T follicular helper cell (primary cell): ENCODE measurements at places on chromosomes 2 and 18.

GRCh38 chr2:134640494-134640893, 78.3 kb downstream of the TMEM163 start:
- no peak for DNase-seq

DNA sequence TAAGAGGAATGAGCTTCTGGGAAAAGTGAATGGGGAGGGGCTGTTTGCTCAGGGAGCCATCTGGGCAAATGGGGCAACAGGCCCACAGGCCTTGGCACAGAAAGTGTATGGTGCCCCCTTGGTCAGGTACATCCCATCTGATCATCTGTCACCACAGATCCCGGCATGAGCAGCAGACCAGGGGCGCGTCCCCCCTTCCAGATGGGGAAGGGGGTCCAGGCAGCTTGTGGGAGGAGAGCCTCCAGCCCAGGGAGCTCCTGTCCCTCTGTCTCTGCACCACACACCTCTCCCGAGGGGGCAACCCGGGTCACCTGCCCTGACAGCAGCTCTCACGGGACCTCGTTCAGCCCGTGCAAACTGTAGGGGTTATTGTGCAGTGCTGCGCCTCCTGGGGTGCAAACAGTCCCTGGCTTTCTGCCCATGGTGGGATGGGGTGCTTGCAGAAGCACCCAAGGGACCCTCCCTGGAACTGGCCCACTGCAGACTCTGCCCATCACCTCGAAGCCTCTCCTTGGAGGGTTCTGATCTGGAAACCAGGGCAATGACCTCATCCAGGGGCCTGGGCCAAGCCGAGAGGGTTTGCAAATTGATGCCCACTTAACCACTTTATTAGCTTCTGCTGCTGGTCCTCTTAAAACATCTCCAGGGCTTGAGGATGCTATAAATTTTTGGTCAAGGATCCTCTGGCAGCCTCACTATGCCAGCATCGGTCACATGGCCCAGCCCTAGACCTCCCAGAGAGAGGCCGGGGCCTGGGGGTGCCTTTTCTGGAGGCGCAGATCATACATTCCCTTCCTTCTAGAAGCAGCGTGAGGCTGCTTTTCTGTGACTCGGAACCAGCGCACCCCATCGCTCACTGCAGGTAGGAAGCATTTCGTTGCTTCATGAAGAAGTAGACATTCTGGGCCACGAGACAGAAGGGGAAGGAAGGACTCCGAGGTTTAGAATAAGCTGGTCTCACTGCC, 7.6 kb upstream of the BOK start:
- no peak for DNase-seq

GRCh38 chr2:15145046-15145817, 415.9 kb downstream of the NBAS start:
- DNase-seq = no peak

DNA sequence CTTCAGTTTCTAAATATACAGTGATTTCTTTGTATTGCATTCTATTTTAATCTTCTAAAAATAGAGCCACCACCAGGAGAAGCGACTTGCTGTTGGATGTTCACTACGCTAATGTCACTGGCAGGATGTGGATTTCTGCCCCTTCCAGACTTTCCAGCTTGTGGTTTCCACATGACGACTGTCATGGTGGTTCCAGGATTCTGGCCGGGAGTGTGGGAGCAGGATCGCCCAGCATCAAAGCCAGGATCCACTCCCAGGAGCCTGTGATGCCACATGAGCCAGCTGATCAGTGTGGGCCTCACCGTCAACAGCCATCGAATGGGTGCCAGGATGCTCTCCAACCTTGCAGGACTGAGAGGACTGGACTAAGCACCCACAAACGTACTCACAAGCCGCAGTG, 148.8 kb downstream of the HDAC4 start:
- no peak for DNase-seq

DNA sequence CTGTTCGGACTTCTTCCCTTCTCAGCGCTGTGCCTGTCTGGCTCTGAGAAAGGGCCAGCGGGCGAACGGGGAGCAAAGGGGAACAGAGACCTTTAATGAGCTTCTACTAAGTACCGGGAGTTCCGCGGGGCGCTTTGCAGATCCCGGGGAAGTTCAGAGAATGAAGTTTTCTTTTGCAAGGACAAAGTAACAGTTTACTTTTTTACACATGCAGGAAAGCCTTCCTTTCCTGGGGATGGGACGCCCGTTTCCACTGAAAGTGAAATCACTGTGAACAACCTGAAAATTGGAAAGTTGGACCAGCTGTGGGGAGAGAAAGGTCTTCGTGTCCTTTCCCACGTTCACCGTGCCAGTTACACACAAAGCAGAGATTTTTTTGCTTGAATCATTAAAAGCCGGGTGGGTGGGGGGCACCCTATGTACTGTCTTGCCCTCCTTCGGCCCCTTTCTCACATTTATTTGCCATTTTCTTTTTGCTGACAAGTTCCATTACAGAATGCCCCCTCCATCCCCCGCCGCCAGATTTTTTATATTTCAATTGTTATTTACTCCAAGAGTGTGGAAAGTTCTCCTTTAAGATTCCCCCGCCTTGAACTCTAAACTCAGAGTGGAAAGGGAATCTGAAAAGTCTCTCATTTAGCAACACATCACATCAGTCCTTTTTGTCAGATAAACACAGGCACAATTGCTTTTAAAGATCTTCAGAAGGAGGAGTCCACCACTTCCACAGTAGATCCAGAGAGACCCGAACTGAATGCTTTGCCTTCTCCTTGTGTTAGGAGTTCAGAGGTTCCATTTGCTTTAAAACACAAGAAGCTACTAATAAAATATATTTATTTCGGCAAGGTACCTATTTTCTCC, 1.1 kb upstream of the FN1 start:
- DNase-seq = no peak

DNA sequence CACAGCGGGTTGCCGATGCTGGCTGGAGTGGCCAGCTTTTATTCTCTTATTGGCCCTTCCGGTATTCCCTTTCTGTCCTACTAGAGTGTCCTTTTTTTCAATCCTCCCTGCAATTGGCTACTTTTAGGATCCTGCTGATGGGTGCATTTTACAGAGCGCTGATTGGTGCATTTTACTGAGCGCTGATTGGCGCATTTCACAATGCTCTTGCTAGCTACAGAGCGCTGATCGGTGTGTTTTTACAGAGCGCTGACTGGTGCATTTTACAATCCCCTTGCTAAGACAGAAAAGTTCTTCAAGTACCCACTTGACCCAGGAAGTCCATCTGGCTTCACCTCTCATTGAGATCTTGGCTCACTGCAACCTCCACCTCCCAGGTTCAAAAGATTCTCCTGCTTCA, 44.4 kb upstream of the SPRED2 start:
- DNase-seq = no peak

DNA sequence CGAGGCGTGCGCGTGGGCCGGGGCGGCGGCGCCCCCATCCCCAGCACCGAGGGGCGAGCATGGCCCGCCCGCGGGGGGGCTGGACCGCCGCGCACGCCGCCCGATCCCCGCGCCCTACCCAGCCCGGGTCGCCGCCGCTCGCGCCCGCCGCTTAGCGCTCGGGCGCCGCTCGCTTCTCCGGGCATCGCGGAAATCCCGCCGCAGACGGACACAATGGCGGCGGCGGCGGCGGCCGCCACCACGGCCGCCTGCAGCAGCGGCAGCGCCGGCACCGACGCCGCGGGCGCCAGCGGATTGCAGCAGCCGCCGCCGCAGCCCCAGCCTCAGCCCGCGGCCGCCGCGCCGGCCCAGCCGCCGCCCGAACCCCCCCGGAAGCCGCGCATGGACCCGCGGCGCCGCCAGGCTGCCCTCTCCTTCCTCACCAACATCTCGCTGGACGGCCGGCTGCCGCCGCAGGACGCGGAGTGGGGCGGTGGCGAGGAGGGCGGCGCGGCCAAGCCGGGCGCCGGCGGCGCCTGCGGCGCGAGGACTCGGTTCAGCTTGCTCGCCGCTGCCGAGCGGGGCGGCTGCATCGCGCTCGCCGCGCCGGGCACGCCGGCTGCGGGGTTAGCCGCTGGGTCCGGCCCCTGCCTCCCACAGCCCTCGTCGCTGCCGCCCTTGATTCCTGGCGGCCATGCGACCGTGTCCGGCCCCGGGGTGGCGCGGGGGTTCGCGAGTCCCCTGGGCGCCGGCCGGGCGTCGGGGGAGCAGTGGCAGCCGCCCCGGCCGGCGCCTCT, 453 bp downstream of the CABLES1 start:
- DNase-seq = no peak

- DNase-seq = no peak
Observed at GRCh38 chr2:38178556-38179419, 102.8 kb upstream of the CYP1B1 start.

DNA sequence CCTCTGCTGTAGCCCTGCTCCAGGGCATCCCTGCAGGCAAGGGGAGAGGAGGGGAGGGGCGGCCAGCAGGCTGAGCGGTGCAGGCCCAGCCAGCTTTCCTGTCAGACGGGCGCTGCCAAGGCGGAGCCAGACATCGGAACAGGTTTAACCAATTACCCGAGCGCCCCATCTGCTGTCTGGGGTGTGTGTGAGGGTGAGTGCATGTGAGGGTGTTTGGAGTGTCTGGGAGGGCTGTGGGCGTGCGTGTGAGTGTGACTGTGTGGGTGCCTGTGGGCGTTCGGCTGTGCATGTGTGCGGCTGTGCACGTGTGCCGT, 20.0 kb downstream of the EMX1 start:
- DNase-seq = no peak

DNA sequence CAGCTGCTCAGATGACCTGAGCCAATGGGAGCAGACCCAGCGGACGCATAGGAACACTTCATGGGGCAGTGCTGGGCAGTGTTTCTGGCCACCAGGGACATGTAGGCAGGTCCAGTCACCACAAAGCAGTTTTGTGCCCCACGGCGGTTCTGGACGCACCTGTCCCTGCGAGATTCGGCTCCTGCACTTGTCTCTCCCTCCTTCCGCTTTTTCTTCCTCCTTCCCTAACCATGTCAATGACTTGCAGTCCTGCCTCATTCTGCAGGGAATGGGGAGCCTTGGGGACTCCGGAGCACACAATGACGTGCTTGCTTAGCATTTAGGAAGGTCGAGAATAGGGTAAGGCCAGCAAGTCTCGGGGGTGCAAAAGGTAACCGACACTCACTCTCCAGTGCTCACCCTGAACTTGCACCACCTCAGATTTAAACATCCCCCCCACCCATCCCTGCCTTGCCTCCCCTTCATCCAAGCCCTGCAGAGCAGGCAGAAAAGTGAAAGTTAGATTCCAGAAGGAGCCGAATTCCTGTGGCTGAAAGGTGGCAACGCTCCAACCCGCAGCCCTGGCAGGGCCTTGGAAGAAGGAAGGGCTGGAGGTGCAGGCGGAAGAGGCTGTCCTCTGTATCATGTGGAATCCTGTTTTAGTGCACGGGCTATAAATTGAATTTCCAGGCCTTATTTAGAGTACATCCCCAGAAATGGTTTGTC, 40.5 kb upstream of the ATG16L1 start:
- no peak for DNase-seq

DNA sequence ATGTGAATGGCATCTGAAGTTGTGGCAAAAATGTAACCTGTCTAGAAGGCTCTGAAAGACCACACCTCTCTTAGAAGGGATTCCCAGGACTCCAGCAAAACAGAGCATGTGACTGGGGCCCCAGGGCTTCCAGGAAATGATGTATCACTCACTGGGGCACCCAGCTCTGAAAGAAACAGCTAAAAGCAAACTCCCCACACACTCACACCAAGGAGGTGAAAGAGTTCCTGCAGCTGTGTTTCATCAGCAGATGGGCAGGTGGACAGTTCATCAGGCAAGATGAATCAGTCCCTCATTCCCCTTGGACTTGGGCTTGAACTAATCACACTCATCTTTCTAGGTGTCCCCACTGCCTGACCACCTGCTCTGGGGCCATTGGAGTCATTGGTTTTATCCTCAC, 76.2 kb downstream of the CCBE1 start:
- no peak for DNase-seq

DNA sequence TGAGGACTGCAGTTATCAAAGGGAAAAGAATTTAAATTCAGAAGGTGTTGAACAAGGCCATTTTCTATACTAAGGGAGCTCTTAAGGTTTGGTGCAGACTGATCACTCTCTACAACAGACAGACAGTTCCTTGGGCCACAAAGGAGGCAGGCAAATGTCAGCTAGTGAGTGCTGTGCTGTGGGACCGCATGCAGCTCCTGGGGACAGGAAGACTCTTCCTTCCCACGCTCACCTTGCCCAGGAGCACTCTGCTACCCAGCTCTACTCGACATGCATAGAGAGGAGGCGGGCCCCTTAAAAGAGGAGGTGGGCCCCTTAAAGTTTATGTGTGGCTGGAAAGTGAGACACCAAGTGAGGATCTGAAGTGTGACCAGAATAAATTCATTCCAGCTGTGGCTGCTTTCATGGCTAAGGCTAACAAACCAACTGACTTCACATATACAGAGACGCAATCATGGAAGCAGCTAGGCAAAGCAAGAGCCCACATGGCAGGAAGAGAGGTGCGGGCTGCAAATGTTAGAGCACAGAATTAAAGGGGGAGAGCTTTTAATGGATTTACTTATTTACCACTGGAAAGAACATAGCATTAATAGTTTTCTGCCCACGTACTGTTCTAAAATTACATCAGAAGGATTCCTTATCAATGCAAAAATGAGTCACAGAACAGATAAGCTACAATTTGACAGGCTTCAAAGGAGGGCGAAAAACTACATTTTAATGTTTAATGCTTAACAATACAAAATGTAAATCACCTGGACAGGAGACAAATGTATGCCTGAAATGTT, 101.4 kb upstream of the RNU4ATAC start:
- DNase-seq = no peak

- DNase-seq = no peak
Observed at GRCh38 chr18:57927511-57927910, 116.5 kb upstream of the NEDD4L start.

DNA sequence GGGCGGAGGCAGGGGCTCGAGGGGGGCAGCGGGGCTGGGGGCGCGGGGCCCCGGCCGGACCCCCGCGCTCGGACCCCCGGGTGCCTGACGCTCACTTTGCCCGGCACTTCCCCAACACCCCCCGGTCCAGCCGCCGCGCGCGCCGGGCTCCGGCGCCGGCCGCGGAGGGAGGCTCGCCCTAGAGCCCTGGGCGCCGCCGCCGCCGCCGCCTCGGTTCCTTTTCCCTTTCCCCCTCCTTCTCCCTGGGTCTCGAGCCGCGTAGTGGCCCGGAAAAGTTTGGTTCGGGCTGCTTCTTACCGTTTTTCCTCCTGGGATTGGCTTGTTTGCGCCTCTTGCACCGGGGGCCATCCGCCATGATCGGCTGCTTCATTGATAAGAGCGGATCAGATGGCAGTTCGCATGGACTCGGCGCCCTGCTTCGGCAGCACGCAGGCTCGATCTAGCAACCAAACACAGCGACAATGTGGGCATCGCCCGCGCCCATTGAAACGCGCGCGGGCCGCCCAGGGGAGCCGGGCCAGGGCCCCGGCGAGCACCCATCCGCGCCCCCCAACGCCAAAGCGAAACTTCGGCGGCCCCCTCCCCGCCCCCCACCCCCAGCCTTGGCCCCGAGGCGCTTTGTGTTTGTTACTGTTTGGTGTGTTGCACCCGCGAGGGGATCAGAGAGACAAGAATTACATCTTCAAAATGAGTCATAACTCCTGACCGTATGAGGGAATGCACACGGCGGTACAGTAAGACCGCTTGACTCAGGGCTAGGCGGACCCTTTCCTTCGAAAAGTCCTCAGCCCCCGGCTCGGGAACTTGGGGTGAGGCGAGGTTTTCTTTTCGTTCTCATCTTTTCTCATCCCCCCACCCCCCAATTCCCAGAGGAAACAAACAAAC, 2.7 kb downstream of the ZEB2 start:
- DNase-seq = no peak

GRCh38 chr2:162676515-162676914, 162.1 kb downstream of the KCNH7 start:
- no peak for DNase-seq
